Gastrocnemius medialis (tissue), 4 donors: ENCODE measurements at places on chromosomes 11 and 22.

GRCh38 chr11:63639199-63639832 is 25.1 kb upstream of the PLAAT3 start:
- H3K27ac ChIP-seq: no peak overlapping the region
- no peak overlapping the region for H3K4me3 ChIP-seq
- H3K36me3 ChIP-seq: peaks cover 58% of the 10 kb centered on the region

- peak; percentile 56 for DNase-seq
- no peak overlapping the region for H3K4me3 ChIP-seq
- H3K27ac ChIP-seq: no peak overlapping the region
- H3K27me3 ChIP-seq: peaks cover 1% of the 10 kb centered on the region
- H3K36me3 ChIP-seq: no peaks in the 10 kb centered on the region
These were observed 37.9 kb upstream of the PRR5 start for GRCh38 chr22:44664149-44664548.

DNA sequence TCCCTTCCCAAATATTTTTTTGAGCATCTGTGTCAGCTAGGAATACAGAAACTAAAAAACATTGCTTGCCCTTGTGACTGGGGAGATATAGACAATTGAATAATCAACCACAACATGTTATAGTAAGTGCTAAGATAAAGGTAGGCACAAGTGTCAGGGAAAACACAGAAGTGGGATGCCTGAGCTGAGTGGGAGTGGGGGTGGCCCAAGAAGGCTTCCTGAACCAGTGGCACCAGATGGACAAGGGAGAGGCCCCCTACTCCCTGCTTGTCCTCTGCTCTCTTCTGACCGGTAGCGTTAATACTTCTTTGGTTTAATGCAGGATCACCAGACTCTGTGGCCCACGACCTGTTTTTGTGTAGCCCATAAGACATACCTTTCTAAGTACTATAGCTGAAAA is 48.8 kb downstream of the PACS1 start:
- H3K27me3 ChIP-seq: no peaks in the 10 kb centered on the region
- no peaks in the 10 kb centered on the region for H3K36me3 ChIP-seq
- no peak overlapping the region for H3K27ac ChIP-seq

GRCh38 chr11:60854847-60855725 is 664 bp downstream of the PTGDR2 start:
- H3K36me3 ChIP-seq: no peaks in the 10 kb centered on the region
- H3K27ac ChIP-seq: no peak overlapping the region
- H3K27me3 ChIP-seq: no peaks in the 10 kb centered on the region
- no peaks in the 10 kb centered on the region for H3K4me1 ChIP-seq
- DNase-seq: no peak

DNA sequence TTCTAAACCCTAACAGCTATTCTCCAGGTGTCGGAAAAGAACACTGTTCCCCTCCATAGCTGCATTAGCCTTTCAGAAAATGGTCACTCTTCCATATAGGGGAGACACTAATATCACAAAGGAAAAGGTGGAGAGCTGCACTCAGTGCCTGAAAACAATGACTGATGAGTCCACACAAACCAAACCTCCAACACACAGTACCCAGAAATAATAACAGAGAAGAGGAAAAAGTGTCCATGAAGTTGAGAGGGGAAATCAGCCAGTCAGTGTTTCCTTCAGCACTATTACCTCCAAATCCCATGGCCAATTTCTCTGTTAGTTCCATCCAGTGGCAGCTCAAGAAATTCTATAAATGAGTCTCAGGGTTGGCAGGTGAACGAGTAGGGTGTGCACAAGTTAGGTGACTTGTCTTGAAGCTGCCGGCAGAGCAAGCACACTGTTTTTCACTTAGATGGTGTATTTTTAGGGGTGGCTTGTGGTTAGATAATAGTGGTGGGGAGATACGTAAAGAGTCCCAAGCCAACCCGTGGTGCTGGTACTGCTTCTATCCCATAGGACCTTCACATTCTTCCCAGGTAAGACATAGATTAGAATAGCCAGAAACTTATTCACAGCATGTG is 84.5 kb upstream of the CHRM4 start:
- peaks cover 23% of the 10 kb centered on the region for H3K4me1 ChIP-seq
- no peaks in the 10 kb centered on the region for H3K27me3 ChIP-seq
- no peaks in the 10 kb centered on the region for H3K36me3 ChIP-seq
- no peak overlapping the region for H3K27ac ChIP-seq

GRCh38 chr11:45288339-45288738 is 2.2 kb upstream of the SYT13 start:
- DNase-seq: no peak
- no peak overlapping the region for H3K4me3 ChIP-seq
- H3K36me3 ChIP-seq: no peaks in the 10 kb centered on the region
- no peak overlapping the region for H3K27ac ChIP-seq
- H3K27me3 ChIP-seq: peaks cover 49% of the 10 kb centered on the region
- no peaks in the 10 kb centered on the region for H3K4me1 ChIP-seq

- H3K27me3 ChIP-seq: no peaks in the 10 kb centered on the region
- H3K27ac ChIP-seq: no peak overlapping the region
- no peak overlapping the region for H3K4me3 ChIP-seq
- H3K4me1 ChIP-seq: no peaks in the 10 kb centered on the region
- H3K36me3 ChIP-seq: no peaks in the 10 kb centered on the region
These were observed 85.4 kb downstream of the MTNR1B start for GRCh38 chr11:93054881-93055280.

DNA sequence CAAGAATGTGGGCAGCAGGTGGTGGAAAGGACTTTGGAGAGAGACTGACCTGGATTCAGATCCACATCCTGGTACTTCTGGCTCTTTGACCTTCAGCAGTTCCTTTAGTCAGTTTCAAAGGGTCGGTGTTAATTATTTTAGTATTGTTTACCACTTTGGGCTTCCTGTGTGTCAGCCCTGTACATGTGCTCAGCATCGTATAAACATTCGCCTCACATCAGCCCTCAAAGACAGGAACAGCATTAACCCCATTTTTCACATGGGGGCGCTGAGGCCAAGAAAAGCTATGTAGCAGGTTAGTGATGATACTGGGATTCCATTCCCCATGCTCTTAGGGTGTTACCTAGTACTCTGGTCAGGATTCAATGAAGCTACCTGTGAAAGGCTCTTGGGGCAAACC is 72.1 kb upstream of the YWHAH start:
- no peaks in the 10 kb centered on the region for H3K27me3 ChIP-seq
- no peaks in the 10 kb centered on the region for H3K36me3 ChIP-seq
- no peak overlapping the region for H3K4me3 ChIP-seq
- DNase-seq: no peak
